Bronchus fibroblast of lung (primary cell): ENCODE measurements at places on chromosomes 16 and 17. TPM values are rescaled to one million over a fixed set of nuclear protein-coding genes. Genes with fewer than 3 reads are reported as not detected.

Gene GCSH
- 32.1 and 34.2 TPM in 2 replicates for total RNA-seq

Gene CORO7
- 12.1 and 12.8 TPM in 2 replicates for total RNA-seq

Gene AURKB
- total RNA-seq: 89.8 and 108 TPM in 2 replicates

Gene MAPT
- under 0.01 and 0.15 TPM in 2 replicates for total RNA-seq

Gene JPT2
- total RNA-seq: 43.7 and 48.3 TPM in 2 replicates

Gene TAT
- total RNA-seq: not detected in 2 replicates

Gene VMP1
- total RNA-seq: 106 and 135 TPM in 2 replicates

Gene SBK1
- total RNA-seq: under 0.01 TPM in 2 replicates

Gene TEDC2
- total RNA-seq: 23.8 and 25.9 TPM in 2 replicates

Gene NOS2
- not detected in 2 replicates for total RNA-seq

Gene DNAAF8
- total RNA-seq: 0.30 and 1.5 TPM in 2 replicates

Gene DBF4B
- total RNA-seq: 9.2 and 12.3 TPM in 2 replicates

Gene PRSS22
- not detected in 2 replicates for total RNA-seq

Gene C17orf78
- not detected in 2 replicates for total RNA-seq

Gene PRR35
- not detected in 2 replicates for total RNA-seq

Gene CLEC19A
- total RNA-seq: not detected in 2 replicates

Gene TBC1D3B
- total RNA-seq: not detected in 2 replicates

Gene FOXN1
- not detected in 2 replicates for total RNA-seq

Gene EPN3
- total RNA-seq: 0.15 TPM in 1 of 2 replicates, not detected in the other
